ENCODE measurements at places on chromosomes 1 and 21.

- no peak for DNase-seq
Observed at GRCh38 chr21:44919913-44920693, 596 bp downstream of the ITGB2 start.

DNA sequence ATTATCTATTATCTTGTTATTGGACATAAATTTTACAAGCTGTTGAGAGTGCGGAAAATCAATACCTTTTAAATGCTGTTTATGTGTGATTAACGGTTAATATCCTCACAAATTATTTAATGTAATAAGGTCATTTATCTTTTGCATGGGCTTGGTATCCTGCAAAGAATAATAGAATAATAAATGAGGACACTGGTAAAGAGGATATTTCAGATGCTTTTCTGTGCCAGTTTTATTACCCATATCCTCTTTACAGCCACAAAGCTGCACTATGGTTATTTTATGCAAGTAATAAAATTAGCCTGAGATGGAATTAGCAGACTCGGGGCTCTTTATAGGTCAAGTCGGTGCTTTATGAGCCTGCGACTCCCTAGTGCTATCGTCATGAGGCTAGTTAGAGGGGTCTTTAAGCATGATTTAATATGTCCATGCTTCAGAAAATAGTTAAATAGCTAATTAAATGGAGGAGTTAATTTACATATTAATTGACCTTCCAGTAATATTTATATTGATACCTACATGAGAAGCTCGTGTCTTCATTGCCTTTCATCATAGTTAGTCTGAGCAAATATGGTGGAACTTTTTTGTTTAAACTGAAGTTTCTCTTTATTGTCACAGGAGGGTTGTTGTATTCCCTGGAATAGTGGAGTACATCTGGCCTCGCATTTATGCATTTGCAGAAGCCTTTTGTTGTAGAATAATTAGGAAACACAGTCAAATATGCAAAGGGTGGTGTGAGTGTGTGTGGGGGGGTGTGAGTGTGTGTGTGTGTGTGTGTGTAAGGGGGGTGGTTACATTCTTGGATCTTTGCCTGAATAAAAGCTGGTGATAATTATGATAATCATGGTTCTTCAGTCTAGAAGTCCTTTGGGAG is 120.3 kb downstream of the ATG4C start:
- no peak for DNase-seq

- no peak for DNase-seq
Observed at GRCh38 chr21:14615359-14615974, 69.4 kb upstream of the SAMSN1 start.

- no peak for DNase-seq
Observed at GRCh38 chr1:6223617-6224016, 12.1 kb downstream of the ICMT start.

- DNase-seq, result no peak
Observed at GRCh38 chr1:217484871-217485270, 146.0 kb downstream of the GPATCH2 start.

DNA sequence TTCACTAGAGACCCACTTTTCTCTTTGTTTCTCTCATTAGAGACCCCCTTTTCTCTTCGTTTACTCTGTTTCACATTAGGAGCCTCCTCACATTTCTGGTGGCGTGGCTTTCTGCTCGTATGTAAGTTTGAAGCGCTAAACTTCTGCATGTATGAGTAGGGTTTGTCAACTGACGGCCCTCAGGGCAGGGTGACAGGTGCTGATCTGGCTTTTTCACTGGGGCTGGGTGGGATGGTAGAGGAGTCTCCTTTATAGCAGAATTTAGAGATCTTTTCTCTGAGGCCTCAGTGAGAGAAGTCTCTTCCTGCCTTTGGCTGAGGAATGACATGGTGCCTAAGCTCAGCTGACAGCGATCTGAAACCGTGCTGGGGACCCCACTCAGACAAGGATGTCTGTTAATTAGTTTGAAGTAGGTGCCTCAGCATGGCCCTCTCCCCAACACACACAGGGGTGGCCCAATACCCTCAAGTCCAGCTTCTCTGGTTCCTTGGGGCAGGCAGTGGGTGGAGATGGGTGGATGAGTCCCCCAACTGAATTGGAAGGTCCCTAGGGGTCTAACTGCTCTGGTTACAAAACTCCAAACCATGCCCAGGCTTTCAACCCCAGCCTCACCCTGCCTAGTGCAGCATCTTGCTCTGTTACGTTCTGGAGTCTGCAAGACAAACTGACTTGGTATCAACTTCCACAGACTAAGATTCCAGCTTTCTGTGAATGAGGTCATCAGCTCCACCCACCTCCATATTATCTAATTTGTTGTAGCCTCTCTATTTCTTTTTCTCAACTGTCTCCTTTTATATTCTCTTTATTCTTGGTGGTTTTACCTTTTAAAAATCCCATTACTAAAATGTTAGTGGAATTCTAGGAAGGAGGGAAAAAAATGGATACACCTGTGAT is 3.2 kb downstream of the SLC1A7 start:
- no peak for DNase-seq

DNA sequence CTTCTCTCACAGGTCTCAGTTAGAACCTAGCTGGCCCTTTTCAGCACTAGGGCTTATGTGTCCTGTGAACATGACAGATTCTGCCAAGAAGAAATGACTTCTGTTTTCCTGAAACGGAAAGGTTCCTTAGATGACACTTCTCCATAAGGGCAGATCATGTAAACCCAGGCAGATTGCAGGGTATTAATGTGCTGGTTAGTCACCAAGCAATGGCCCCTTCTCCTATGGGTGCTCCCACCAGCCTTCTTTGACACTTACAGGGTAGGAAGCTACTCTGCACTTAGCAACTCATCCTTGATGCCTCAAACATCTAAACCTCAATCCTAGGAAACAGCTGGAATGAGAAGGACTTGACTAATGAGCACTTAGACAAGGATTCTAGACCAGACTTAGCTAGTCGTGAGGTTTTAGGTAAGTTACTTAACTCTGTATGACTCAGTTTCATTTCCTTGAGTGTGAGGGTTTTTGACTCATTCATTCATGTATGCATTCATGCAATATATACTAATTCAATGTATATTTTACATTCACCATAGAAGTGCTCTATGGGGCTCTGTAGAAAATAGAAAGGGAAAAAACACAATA is 74.1 kb upstream of the PLXNA2 start:
- no peak for DNase-seq

GRCh38 chr1:75731881-75732280 is 7.4 kb downstream of the ACADM start:
- DNase-seq, result no peak

GRCh38 chr1:69567652-69568420 is at the start of gene LRRC7:
Gene LRRC7, plus strand, starts transcription at chr1:69567922. Its CDS starts 718 bp downstream, at chr1:69568640.
- DNase-seq, result peak; percentile 7

GRCh38 chr21:38067086-38067739 is 151.0 kb upstream of the KCNJ6 start:
- DNase-seq, result peak; percentile 80

DNA sequence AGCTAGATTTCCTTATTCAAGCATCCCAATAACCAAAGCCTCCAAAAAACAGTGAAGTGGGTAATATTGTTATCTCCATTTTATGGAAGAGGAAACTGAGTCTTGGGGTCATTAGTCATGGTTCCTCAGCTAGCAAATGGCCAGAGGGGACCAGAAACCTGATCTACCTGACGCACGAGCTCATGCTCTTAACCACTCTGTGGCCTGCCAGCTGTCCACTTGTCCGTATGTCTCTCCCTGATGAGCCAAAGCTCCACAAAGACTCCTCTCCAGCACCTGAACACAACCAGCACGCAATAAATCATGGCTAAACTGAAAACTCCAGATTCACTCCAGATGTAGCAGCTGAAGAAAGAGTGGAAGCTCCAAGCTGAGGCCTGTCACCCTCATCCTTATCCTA is 5.8 kb downstream of the CAPN8 start:
- DNase-seq, result peak; percentile 78

DNA sequence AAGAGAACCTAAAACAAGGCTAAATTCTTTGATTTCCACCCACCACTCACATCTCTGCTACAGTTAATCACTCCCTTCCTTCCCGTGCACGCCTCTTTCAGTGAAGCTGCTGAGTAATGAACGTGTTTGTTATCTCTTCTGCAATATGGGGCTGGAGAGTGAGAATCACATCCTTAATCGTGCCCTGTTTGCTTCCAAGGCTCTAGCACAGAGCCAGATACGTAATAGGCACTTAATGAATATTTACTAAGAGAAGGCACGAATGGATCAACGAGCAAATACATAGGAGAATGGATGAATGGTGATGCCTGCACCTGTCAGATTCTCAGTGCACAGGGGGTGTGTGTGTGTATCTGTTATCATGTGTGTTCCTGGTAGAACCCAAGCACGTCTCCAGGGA is 22.1 kb upstream of the FAM43B start:
- no peak for DNase-seq

DNA sequence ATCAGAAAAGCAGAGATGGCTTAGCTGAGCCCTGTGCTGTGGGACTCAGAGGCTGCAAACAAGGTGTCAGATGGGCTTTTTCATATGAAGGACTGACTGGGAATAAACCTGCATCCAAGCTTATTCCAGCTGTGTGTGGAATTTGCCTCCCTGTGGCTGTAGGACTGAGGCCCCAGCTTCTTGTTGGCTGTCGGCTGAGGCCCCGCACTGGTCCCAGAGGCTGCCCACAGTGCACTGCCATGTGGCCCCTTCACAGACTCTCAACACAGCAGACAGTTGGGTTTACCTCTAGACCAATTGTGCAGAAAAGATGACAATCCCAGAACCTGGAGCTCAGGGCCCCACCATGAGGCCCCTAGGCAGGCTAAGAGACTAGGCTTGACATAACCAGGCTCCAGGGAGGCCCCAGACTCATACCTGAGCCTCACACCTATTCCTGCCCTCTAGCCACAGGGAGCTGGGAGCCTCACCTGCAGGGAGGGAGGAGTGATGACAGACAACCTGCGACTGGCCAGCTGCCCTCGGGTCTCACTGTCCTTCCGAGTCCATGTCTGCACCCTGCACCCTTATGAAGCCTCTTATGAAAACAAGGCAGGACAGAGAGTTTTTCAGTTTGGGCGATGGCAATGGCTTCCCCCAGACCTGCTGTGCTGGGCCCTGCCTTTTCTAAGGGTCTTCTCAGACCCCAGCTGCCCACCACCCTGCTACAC is 615.5 kb downstream of the NPHP4 start:
- no peak for DNase-seq

DNA sequence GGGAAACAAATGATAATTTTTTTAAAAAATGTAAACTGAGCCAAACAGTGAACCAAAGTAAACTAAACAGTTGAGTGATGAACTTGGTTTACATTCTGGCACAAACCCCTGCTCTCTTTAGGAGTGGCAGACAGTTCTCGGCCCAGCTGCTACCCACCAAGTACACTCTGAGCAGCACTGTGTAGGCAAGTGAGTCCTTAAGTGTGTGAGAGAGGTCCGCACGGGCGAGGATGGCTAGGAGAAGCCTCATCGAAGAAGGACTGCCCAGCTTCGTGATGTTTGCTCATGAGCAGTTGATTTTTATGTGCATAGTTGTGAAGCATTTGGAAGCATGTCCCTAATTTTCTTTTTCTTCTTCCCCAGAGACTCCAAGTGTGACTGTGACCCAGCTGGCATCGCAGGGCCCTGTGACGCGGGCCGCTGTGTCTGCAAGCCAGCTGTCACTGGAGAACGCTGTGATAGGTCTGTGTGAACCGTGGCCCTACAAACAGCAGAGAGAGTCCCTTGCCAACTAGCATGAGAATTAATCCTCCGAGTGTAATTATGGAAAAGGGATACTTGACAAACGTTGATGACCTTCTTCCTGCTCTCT is 32.1 kb downstream of the LAMC2 start:
- DNase-seq, result peak; percentile 37

DNA sequence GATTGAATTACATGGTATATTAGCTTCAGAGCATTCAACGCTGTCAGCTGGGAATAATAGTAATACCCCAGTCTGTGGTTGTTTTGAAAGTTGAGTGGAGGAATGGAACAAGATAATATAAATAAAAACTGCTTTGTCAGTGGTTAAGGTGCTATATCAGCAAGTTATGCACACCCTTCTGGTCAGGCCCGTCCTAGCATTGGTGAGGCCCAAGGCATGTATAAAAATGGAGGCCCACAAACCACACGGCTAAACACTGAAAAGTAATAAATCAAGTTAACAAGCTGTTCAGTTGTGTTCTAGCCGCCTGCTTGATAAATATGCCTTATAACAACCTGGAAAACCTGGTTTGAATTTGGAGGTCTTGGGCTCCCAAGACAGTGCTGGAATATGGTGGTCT is 77.4 kb downstream of the PSMG1 start:
- no peak for DNase-seq

- DNase-seq, result no peak
Observed at GRCh38 chr1:55632906-55633305, 417.7 kb upstream of the USP24 start.

DNA sequence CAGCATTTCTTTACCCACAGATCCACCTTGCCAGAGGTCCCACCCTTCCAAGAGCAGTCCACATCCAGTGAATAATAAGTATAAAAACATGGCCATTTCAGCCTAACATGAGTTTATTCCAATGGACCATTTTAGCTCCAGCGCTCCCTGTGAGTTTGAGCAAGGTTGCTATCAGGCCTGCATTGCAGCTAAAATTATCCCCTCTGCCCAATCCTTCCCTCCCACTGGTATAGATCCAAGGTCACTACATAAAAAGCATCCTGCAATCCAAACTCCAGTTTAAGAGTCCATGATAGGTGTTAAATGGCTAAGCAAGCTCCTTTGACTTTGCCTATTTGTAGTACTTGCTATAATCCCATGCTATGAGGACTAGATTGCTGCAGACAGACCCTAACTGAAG is 35.6 kb downstream of the SLC5A9 start:
- DNase-seq, result no peak

GRCh38 chr1:232923739-232924386 is 26.5 kb upstream of the NTPCR start:
- no peak for DNase-seq

- DNase-seq, result no peak
Observed at GRCh38 chr1:158821723-158822122, 9.4 kb upstream of the MNDA start.

- DNase-seq, result no peak
Observed at GRCh38 chr1:194366705-194367104, 1180.3 kb upstream of the B3GALT2 start.

GRCh38 chr1:48610628-48611542 is 138.9 kb upstream of the SPATA6 start:
- peak; percentile 4 for DNase-seq

DNA sequence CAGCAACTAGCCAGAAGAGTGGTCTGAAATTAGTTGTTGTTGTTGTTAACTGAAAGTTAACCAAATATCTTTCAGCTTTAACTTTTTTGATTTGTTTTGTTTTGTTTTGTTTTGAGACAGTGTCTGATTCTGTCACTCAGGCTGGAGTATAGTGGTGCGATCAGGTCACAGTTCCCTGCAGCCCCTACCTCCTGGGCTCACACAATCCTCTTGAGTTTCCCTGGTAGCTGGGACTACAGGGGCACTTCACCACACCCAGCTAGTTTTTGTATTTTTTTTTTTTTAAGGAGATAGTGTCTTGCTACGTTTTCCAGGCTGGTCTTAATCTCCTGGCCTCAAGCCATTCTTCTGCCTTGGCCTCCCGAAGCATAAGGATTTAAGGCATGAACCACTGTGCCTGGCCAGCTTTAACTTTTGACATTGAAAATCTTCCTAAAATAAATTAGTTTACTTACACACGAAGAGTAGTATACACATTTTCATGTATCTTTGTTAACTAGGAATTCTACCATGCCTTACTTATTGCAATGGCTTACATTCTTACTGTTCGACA is 45.0 kb downstream of the GNG12 start:
- DNase-seq, result no peak

GRCh38 chr1:235986869-235987268 is 78.0 kb downstream of the NID1 start:
- no peak for DNase-seq

Measured in SJCRH30 (cell line).